ENCODE measurements at places on chromosomes 1 and 21.

DNA sequence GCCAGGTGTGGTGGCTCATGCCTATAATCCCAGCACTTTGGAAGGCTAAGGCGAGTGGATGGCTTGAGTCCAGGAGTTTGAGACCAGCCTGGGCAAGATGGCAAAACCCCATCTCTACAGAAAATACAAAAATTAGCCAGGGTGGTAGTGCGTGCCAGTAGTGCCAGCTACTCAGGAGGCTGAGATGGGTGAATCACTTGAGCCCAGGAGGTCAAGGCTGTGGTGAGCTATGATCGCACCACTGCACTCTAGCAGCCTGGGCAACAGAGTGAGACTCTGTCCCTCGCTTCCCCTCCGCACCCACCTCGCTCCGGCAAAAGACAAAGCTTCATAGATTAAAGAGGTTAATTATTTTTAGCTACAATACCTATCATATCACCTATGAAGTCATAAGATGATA lies 100.0 kb downstream of the HHAT start:
- DNase-seq = no peak

- DNase-seq = no peak
Observed at GRCh38 chr1:160062230-160062532, 7.8 kb downstream of the KCNJ10 start.

DNA sequence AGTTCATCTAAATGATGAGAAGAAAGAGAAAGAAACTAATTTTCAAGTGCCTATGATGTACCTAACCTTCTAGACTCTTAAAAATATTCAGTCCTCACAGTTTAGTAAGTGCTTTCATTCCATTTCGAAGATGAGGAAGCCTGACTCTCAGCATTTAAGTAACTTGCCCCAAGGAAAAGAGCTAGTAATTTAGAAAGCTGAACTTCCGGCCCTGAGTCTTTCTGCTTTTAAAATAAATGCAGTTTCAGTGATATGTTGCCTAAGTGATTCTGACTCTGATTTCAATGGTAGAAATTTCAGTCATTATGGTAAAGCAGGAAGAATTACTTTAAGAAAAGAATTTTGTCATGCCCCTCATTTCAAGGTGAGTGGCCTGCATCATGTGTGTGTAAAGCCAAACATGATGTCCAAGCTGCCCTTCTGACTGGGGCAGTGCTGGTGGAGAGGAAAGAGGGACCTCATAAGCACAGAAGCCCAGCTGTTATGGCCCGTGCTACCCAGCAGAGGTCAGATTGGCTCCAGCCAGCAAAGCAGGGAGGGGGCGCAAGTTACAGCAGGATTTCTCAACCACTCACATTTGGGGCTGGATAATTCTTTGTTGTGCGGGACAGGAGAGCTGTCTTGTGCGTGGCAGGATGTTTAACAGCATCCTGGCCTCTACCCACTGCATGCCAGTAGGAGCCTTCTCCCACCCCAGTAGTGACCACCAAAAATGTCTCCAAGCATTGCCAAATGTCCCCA lies 10.7 kb downstream of the ATP1A4 start:
- no peak for DNase-seq

DNA sequence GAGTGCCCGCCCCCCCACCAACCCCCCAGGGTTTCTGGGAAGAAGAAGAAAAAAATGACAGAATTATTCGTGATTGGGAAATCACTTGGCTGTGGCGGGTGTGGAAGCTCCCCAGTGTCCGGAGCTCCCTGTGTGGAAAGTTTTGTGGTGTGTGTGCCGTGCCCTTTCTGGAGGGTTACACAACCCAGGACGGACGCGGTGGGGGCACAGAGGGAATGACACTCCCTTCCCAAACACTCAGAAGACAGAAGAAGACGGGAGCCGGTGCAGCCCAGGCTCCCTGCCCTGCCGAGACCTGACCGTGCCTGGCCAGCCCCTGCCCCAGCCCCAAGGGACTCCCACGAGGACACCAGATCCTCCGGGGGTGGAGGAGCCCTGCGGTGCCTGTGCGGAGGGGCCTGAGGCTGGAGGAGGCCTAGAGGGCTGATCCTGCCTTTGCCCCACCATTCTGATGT lies 33.0 kb upstream of the ADARB1 start:
- DNase-seq = no peak

DNA sequence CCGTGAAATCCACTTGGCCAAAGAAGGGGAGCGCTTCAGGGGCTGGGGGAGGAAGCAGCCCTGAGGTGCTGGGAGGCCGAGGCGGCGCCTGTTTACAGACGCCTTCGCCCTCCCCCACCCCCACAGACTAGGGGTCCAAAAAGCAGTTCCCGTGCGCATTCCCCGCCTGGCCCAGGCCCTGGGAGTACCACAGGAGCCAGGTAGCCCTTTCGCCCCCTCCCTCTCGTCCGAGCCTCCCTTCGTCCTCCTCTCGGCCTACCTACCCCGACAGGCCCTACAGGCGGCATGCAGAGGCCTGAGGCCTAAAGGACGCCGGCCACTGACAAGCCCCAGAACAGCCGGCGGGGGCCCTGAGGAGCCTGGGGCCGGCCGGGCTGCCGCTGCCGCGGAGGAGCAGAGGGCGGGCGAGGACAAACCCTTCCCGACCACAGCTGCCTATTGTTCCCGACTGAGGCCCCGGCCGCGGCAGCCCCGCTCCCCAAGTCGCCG lies 522 bp downstream of the RC3H1 start:
- no peak for DNase-seq

- DNase-seq = no peak
Observed at GRCh38 chr1:62437273-62437940, 558 bp downstream of the USP1 start.

DNA sequence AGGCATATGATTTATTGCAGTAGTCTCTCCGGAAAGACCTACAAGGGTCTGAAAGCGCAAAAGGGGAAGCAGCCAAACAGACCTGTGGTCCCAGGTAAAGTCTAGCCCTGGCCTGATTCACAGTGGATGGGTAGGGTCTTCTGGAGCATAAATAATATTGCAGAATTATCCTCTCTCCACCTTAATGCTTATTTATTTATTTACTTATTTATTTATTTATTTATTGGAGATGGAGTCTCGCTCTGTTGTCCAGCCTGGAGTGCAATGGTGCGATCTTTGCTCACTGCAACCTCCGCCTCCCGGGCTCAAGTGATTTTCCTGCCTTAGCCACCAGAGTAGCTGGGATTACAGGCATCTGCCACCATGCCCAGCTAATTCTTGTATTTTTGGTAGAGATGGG lies 11.8 kb upstream of the KLHDC8A start:
- DNase-seq = no peak

DNA sequence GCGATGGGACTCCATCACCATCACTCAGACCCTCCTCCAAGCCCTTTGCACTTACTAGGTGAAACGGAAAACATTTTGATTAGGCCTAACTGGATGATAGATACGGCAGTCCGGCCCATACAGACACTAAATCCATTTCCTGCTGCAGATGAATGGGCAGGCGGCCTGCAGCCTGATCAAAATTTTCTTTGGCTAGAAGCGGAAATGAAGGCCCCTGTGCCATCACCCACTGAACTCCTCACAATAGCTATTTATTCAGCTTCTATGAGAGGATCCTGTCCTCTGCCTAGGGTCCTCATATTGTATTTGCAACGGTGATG lies 200.5 kb downstream of the OMA1 start:
- no peak for DNase-seq

GRCh38 chr1:179883745-179884138 lies 1.7 kb downstream of the TOR1AIP1 start:
- no peak for DNase-seq

- no peak for DNase-seq
Observed at GRCh38 chr1:204307334-204307883, 52.3 kb downstream of the PLEKHA6 start.

DNA sequence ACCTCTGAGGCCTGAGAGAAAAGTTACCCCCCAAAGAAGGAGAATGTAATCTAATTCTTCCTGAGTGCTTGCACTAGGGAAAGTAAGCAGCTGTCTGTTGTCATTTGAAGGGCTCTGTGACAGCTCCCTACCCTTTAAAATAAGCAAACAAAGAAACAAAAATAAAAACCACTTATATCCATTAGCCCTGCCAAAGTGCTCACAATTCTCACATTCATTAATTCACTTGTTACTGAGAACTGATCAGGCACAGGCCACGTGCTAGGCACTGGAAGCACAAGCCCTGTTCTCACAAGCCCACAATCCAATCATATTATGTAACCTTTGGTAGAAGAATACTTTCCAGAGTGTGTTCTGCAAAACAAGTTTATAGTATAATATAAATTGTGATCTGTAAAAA lies 199.4 kb downstream of the ZC3H11B start:
- no peak for DNase-seq

- no peak for DNase-seq
Observed at GRCh38 chr1:185368913-185369491, 52.0 kb upstream of the IVNS1ABP start.
